ENCODE measurements at places on chromosomes 1 and 21.
A peak's percentile ranks its signal among the peaks of the same experiment; 100 is the strongest.

DNA sequence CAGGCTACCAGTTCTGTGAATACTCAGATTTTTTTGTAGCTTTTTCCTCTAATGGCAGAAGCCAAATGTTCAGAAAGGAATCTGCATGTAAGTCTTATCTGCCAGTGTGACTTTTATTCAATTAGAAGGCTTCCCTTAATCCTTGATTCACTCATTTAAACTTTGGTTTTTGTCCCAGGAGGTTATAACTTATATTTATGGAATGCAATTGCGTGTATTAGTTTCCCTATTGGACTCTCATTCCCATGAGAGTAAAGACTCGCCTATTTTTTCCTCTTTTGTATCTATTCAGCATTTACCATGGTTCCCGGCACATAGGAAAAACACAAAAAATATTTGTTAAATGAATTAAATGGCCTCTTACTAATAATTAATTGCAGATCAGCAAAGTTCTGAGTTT lies 3.5 kb downstream of the NTMT2 start:
- no peak for DNase-seq

DNA sequence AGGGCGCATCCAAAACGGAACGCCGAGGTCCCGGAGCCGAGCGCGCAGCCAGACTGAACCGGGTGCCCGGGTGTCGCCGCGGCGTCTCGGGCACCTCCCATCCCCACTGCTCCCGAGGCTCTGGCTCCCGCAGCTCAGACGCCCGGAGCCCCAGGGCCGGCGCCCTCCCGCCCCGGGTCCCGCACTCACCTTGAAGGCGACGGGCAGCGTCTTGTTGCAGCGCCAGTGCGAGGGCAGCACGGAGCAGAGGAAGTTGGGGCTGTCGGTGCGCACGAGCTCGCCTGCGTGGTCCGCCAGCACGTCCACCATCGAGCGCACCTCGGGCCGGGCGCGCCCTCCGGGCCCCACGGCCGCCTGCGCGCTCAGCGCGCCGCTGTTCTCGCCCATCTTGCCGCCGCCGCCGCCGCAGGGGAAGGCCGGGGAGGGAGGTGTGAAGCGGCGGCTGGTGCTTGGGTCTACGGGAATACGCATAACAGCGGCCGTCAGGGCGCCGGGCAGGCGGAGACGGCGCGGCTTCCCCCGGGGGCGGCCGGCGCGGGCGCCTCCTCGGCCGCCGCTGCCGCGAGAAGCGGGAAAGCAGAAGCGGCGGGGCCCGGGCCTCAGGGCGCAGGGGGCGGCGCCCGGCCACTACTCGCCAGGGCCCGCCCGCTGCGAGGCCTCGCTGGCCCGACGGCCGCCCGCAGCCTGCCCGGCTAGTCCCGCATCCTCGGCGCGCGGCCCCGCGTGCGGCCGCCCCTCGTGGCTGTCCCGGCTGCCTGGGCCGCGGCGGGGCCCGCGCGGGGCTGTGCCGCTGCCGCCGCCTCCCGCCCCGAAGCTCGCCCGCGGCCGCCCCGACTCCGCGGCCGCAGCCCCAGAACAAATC lies 447 bp downstream of the RUNX3 start:
- peak; percentile 43 for DNase-seq

DNA sequence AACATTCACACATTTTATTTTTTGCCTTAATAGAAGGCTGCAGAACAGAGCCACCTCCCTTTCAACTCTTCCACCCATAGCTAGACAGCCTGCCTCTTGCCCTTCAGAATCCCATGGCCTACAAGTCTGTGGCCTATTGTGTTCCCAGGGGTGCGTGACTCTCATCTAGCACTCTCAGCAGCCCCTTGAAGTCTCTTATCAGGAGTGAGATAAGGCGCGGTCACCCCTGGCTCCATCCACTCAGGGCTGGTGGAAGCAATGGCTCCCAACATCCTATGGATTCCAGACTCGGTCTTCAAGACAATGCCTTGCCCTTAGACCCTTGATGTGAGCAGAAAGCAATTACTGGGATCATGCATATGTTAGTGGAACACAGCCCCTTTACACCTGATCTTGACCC lies 264.1 kb upstream of the GREM2 start:
- DNase-seq, result no peak

DNA sequence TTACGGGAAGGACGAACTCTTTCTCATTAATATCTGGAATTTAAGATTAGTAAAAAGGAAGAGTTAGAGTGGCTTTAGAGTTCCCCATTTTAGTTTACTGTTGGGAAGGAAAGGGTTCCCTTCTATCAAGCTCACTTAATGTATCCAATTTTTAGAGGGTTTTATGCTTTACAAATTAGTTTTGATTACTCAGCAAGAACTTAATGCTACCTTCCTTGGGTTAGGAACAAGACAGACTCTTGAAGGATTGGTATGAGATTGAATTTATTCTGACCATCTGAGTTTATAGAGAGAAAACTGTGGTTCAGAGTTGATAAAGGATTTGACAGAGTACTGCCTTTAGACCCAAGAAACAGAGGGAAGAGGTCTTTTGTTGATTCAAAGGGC lies 29.5 kb upstream of the RGS4 start:
- no peak for DNase-seq

DNA sequence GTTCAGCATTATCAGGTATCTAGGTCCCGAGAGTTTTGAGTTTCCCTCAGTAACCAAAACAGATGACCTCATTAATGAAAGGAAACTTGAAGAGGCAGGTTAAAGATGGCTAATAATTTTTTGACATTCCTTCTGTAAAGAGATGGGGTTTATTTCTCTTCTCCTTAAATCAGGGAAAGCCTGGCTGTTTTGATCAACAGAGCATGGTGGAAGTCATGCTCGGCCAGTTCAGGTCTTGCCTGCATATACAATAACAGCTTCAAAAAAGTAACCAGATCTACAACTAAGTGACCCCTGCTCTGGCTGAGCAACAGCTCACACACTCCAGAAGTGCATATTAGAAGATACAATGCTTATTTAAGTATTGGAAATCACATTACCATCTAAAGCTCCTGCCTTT lies 36.6 kb upstream of the POU2F1 start:
- no peak for DNase-seq

GRCh38 chr1:22763487-22764200 lies 53.0 kb downstream of the EPHB2 start:
- DNase-seq, result no peak

- peak; percentile 29 for DNase-seq
Observed at GRCh38 chr1:181083842-181084605, 4.5 kb upstream of the IER5 start.

DNA sequence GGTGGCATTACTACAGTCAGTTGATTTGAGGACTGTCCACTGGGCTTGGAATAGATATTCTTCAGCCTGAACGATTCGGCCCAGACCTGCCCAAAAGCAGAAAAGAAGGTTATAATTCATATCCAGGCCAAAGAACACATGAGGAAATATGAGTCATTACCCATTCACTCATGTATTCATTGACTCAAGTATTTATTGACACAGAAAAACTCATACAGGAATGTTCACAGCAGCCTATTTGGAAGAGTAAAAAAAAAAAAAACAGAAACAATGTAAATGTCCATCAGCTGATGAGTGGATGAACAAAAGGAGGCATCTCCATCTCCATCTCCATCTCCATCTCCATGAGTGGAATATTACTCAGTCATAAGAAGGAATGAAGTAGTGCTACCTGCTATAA lies 15.9 kb downstream of the ZMYND12 start:
- DNase-seq, result no peak

DNA sequence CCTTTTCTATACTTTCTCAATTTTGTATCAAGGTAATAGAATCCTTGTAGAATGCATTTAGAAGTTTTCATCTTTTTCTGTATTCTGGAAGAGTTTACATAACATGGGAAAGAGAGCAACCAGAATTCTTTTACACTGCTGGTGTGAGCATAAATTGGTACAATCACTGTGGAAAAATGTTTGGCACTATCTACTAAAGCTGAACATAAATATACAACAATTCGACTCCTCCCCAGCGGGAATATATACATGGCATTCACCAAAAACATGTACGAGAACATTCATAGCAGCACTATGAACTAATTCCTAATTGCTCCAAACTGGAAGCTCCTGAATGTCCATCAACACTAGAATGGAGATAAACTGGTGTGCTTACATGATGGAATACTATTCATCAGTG lies 1.8 kb upstream of the ACBD6 start:
- DNase-seq, result no peak

DNA sequence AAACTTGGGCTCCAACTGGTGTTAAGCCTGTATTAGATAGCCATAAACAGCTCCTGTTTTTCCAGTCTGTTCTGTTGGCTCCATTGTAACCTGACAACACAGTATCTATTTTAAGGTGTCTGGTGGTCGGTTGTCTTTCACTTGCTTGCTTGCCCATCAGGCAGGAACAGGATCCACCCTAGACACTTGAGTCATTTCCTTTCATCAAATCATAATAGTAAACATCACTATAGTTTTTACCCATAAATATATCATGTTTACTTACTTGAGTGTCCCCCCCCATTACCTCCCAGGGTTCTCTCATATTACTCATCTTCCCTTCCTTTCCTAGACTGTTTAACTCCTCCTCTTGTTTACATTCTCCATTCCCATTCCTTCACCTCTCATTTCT lies 2.9 kb downstream of the DDI2 start:
- DNase-seq, result no peak

- no peak for DNase-seq
Observed at GRCh38 chr1:14842361-14842760, 243.9 kb downstream of the KAZN start.

DNA sequence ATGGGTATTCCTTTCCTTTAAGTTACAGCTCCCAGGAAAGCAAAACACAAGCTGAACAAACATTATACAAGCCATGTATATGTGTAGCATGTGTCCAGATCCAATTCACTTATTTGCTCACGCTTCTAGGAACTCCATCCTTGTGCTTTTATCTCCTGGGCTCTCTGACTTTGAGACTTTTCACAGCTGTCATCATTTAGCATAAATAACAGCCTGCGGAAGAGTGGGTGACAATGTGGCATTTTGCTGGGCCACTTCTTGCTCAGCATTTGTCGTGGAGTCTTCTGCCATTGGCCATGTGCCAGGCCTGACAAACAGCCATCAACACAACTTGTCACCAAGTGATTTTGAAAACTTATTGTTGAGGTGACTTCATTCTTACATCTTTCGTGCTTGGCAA lies 164.3 kb downstream of the KIF26B start:
- DNase-seq, result no peak

GRCh38 chr1:235579891-235580290 lies 69.7 kb downstream of the GNG4 start:
- no peak for DNase-seq

GRCh38 chr1:208595236-208595635 lies 351.1 kb upstream of the PLXNA2 start:
- no peak for DNase-seq

DNA sequence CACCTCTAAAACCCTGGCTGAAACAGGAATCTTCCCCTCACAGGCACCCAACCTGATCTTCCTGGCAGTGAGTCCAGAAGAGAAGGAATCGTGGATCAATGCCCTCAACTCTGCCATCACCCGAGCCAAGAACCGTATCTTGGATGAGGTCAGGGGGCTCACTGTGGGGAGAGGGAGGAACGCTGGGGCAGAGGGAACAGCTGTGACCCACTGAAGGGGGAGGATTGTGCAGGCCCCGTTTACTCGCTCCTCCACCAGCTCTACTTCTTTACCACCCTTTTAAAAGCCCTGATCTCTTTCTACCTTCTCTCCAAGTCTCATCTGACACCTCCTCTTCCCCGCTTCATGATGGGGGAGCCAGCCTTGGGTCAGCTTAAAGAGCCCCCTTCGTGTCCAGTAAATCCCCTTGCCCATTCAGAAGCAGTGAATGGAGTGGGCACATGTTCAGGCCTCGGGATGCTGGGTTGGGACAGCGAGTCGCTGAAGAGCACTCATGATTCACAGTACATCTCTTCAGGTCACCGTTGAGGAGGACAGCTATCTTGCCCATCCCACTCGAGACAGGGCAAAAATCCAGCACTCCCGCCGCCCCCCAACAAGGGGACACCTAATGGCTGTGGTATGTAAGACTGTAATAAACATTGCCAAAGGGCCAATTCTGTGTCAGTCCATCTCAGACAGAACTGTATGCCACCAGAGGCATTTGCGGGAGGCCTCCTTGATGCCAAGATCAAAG lies 7.3 kb downstream of the PLEKHO1 start:
- no peak for DNase-seq

DNA sequence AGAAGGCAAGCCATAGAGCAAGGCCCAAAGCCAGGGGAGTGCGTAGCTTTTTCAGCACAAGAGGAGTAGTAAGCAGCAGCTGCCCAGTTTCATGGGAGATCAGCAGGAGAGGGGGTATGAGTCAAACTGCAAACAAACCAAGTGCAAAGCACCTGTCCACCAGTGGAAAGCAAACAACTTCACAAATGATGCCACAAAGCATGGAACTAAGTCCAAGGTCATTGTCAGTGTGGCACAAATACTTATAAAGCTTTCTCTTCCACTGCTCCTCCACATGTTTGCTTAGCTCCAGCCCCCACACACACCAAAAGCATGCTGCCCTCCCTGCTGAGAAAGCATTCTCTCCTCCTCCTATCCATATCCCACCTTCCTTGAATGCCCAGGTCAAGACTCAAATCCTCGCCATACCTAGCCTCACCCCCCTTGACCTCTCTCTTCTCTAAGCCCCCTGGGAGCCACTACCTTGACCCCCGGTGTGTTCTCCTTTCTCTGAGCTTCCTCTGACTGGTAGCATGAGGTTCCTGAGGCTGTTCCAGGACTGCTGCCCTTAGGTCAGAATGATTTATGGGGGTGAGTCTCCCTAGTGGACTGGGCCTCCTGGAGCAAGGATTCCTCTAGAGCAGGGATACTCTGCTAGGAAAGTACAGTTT lies 70.4 kb downstream of the DMAP1 start:
- DNase-seq, result no peak

DNA sequence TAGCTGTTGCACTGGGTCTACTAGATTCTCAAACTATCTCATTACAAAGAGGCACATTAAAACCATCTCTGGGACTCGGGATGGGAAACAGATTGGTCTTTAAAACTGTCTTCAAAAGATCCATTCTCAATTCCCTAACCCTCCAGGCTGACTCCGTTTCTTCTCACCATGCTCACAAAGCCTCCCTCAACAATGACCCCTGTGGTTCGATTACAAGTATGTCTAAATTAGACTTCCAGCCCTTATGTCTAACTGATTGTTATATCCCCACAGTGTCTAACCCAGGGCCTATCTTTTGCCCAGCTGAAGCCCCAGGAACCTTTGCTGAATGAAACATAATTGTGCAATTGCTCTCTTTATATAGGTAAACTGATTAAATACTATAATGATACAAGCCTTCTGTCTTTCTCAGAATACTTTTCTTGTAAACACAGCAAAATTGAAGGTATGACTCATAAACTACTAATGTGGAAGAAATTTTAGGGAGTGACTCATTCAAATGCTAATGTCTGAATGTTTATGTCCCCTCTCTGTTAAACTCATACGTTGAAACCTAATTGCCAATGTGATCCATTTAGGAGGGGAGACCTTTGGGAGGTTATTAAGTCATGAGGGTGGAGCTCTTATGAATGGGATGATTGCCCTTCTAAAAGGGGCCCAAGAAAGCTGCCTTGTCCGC lies 65.6 kb upstream of the DAB1 start:
- no peak for DNase-seq

DNA sequence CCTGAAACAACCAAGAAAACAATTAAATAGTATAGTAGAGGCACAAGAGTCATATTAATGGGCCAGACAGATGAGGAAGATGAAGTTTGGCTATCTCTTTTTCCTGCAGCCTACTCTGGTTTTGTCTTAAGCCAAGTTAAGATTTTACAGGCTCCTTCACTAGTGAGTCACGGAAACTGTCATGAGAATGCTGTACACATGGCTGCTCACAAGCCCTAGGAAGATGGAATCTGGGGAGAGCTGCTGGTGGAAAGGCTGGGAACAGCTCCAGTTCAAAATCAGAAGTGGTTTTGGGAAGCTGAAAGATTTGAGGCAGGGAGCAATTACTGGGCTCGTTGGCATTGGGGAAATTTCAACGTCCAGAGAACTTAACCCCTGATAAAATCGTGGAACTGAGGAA lies 46.4 kb upstream of the S1PR1 start:
- DNase-seq, result no peak

- no peak for DNase-seq
Observed at GRCh38 chr21:40333731-40334130, 466.5 kb downstream of the PCP4 start.
